Epithelial cell of prostate (primary cell): ENCODE measurements at places on chromosomes 11 and 22.

DNA sequence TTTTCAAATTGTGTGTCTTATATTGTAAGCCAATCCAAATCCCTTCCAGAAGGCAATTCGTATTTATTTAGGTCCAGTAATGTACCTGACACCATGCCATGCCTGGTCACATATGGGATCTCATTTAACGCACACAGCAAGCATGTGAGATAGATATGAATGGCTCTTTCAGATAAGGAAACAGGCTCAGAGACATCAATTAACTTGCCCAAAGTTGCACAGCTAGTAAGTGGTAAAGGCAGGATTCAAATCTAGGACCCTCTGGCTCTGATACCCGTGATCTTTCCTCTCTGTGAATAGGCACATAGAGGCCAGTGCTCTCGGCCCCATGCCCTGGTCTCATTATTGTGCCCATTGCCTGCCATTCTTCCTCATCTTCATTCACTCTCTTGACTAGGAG, 34.3 kb downstream of the KCNJ4 start:
- no peak for DNase-seq

GRCh38 chr11:65362966-65363365, 8.4 kb downstream of the TIGD3 start:
- DNase-seq: no peak

- no peak for DNase-seq
Observed at GRCh38 chr11:61023086-61023965, 51.8 kb downstream of the CD6 start.

DNA sequence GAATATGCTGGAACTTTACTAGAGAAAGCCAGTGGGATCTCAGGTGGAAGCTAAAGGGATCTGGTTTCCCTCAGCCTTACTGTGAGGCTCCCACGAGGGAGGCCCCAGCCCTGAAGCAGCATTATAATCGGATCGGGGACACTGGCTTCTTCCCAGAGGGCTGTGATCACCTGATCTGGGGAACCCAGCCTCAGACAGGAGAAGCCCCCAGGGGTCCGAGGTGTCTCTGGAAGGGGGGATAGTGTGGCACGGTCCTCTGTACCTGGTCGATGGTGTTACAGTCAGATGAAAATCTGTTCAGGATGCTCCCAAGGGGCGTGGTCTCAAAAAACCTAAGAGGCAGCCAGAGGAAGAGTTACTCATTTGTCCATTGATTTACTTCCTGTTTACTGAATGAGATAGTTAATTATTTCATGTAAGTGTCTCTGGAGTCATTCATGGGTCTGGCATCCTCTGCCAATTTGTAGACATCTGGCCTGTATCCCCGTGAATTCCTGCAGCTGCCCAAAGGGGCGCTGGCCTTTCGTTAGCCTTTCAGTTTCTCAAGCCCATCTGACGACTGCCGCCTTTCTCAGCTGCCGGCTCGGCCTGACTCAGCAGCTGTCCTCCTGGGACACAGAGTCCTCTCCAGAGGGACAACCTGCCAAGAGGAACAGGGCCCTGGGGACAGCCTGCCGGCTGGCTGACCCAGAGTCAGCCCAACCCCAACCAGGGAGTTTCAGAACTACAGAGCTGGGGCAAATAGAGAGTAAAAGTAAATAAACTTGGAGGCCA, 17.0 kb upstream of the KCNJ11 start:
- DNase-seq: no peak

DNA sequence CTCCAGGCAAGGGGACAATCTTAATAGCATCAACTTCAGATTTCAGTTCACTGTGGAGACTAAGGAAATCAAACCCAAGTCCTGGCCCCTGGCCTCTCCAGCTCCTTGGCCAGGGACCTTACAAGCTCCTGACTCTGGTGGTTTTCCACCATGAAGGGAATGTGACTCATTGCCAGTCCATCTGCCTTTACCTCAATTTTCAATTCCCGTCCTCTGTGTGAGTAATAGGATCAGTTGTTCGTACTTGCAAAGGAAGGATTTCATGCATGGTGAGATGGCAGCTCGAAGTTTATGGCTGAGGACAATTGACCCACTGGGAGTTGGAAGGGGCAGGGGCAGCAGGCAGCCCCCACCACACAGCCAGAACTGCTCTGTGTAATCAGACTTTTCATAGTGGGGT, 42.5 kb downstream of the INSC start:
- DNase-seq: peak; percentile 75

DNA sequence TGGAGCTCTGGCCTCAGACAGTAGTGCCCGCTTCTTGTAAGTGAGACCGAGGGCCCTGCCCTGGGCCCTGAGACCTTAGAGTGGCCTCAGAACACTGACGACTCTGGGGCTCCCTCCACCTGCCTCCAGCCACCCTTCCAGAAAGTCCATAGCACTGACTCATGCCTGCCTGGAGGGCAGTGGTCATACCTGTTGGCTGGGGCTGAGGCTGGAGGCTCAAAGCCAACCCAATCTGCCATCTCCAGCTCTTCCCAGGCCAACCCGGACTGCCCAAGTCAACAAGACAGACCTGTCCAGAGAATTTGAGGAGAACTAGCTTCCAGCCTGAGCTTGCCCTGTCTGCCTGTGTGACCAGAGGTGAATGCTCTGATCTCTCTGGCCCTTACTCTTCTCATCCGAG, 66.9 kb upstream of the TTLL12 start:
- DNase-seq: no peak

GRCh38 chr11:27394781-27395228, 31.8 kb upstream of the CCDC34 start:
- no peak for DNase-seq

- DNase-seq: no peak
Observed at GRCh38 chr11:134276396-134277182, 410 bp downstream of the GLB1L3 start.

- peak; percentile 0 for DNase-seq
Observed at GRCh38 chr11:98561252-98561651, 459.5 kb upstream of the CNTN5 start.

DNA sequence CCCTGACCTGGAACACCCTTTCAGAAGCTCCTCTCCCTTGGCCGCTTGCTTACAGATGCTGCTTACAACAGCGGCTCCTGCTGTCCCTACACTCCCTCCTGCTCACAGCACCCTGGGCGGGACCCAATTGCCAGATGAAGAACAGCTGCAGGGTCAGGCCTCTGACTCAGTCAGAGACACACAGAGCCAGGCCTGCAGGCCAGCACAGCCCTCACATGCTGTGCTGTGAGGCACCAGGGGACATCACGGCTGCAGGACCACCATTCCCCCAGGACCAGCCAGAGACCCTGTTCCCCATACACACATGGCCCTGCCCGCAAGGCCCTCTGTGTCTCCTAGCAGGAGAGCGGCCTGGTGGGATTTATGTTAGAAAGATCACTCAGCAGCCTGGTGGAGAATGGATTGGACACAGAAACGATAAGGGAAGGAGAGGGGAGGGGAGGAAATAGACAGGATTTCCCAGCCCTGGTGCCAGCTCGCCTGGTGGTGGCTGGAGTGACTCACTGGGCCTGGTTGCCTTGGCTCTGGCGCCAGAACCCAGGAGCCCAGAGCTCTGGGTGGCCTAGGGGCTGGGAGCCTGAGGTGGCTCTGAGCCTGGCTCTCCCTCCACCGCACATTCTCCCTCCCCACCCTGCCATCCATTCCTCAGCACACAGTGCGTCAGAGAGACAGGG, 6.7 kb downstream of the CAPN5 start:
- DNase-seq: no peak

DNA sequence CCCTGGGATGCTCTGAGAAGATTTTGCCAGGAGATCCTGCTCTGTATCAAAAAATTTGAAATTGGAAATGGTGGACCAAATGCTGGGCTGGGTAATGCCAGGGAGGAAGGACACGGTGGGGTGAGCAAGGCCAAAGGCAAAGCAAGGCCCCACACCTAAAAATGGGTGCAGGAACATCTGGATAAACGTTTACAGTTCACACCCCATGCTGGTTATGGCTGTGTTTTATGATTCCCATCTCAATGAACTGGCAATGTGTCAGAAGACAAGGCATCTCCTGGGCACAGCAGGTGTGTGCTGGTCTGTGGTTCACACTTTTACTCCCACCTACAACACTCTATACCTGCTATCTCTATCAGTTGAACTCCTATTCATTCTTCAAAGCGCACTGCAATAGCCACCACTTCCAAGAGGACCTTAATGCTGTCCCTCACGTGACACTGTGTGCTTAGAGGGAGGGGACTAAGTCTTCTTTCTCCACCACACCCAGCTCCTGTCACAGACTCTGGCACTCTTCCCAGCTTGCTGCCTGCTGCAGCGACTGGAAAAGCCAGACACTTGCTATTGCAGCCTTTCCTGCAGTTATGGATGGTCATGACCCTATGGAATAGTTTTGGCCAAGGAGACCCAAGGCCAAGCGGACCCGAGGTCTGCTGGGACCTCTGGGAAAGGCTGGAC, 277.5 kb downstream of the CTTN start:
- DNase-seq: no peak

- no peak for DNase-seq
Observed at GRCh38 chr11:64266339-64266738, 15.0 kb downstream of the PLCB3 start.

DNA sequence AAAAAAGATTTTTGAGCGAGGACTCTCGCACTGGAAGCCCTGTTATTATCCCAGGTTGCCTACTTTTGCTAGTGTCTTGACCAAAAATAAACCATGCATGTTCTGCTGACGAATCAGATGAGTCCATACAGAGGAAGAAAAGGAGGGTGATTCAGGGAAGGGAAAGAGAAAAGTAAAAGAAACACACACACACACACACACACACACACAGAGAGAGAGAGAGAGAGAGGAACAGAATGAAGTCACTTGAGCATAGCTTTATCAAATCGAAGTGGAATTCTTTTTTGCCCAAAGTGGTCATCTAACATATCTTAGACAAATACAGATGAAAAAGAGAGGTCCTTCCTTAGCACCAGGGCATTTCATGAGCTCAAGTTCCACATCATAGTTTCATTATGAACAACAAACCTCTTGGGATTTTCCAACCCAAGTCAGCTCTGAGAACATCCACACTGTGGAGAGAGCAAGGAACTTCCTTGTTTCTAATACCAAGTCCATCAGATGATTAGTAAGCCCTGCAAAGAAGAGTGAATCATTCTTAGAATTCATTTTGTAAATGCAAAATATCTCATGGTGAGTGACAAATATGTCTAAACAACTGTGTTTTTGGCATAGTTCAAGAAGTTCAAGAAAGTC, 7.7 kb upstream of the MMP12 start:
- peak; percentile 48 for DNase-seq

DNA sequence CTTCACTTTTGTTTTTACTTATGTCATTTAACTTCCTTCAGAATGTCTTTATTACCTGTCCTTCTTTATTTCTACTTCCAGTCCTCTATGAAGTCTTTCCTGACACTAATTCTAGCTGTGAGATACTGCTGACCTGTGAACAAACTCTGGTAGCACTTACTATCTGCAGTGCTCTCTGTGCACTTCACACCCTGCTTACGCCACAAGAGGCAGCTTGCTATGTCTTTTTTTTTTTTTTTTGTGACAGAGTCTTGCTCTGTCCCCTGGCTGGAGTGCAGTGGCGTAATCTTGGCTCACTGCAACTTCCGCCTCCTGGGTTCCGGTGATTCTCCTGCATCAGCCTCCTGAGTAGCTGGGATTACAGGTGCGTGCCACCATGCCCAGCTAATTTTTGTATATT, 10.7 kb downstream of the STIM1 start:
- DNase-seq: no peak

DNA sequence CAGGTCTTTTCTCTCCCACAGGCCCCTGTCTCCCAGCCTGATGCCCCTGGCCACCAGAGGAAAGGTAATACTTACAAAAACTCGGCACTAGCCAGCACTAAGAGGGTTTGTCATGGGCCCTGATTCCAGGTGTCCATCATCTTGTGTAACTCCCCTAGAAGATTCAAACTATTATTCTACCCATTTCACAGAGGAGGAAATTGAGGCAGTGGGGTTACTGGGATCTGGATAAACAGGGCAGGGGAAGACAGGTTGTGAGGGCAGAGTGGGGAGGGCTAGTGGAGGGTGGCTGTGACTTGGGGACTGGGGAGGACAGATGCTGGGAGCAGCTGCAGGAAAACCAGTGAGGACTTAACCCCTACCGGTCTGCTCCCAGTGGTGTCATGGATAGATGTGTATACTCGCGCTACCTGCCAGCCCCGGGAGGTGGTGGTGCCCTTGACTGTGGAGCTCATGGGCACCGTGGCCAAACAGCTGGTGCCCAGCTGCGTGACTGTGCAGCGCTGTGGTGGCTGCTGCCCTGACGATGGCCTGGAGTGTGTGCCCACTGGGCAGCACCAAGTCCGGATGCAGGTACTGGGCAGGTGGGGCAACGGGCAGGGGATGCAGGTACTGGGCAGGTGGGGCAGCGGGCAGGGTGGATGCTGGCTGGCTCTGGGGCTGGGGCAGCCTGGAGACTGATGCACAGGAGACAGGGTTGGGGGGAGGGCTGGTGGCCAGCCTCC, 1.2 kb downstream of the VEGFB start:
- DNase-seq: no peak

DNA sequence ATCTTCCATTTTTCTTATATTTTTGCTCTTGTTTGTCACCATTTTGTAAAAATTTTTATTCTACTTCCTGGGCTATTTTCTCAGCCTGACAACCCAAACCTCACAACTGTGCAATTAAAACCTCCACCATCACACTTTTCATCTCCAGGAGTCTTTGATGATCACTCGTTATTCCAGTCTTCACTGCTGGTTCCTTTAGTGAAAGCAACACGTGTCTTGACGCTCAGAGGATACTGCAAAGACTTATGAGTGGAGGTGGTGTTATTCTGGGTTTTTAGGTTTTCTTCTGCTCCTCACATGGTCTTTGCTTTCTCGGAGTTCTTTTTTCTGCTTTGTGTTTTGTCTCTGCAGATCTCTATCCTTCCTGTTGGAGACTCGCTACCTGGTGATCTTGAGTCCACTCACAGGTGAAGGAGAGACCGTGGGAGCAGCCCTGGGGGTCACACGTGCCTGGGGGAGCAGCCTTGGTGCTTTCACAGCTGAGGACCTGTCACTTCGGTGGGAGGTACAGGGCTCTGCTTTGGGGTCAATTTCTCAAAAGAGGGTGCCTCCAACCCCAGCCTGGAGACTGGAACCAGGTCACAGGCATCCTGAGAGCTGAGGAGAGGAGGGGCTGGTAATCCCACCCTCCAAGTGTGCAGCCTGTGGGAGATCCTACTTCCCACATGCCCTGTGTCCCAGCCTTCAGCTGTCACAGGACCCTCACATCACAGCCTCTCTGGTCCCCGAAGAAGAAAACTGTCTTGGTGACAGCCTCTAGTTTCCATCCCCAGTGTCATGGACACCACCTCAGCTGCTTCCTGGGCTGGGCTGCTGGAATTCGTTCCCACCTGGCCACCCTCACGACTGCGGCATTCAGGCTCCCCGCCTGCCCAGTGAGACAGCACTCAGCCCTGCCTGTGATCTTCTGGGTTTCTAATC, 11.0 kb downstream of the SULT4A1 start:
- DNase-seq: no peak
